ENCODE measurements at places on chromosomes 3 and 15. TPM values are rescaled to one million over a fixed set of nuclear protein-coding genes. Genes with fewer than 3 reads are reported as not detected.

Gene CSPG5
- total RNA-seq = 6.1 TPM

Gene CILP
- 0.05 TPM for total RNA-seq

Gene STRIT1
- not detected for total RNA-seq

Gene RPL39L
- total RNA-seq = 27.2 TPM

Gene OSBPL10
- 53.3 TPM for total RNA-seq

Gene ADGRG7
- total RNA-seq = 1.4 TPM

Gene DUOXA1
- total RNA-seq = not detected

Gene ANKUB1
- total RNA-seq = not detected

Gene SHC4
- 1.2 TPM for total RNA-seq

Gene STAC
- total RNA-seq = 12.0 TPM

Gene NPAP1
- not detected for total RNA-seq

Gene P3H2
- total RNA-seq = 7.1 TPM

Gene CTSH
- 433 TPM for total RNA-seq

Gene NRROS
- 0.39 TPM for total RNA-seq

Gene C3orf49
- total RNA-seq = not detected

Gene GOLGA6L9
- total RNA-seq = 5.8 TPM

Gene USP50
- total RNA-seq = not detected

Measured in Calu3 (cell line).